GM03348 (cell line): ENCODE measurements at places on chromosomes 12 and 14.

GRCh38 chr14:52397844-52398243 lies 83.7 kb downstream of the PTGER2 start:
- DNase-seq: peak; percentile 68

GRCh38 chr12:49160399-49160798 lies 28.5 kb downstream of the TUBA1A start:
- no peak for DNase-seq

DNA sequence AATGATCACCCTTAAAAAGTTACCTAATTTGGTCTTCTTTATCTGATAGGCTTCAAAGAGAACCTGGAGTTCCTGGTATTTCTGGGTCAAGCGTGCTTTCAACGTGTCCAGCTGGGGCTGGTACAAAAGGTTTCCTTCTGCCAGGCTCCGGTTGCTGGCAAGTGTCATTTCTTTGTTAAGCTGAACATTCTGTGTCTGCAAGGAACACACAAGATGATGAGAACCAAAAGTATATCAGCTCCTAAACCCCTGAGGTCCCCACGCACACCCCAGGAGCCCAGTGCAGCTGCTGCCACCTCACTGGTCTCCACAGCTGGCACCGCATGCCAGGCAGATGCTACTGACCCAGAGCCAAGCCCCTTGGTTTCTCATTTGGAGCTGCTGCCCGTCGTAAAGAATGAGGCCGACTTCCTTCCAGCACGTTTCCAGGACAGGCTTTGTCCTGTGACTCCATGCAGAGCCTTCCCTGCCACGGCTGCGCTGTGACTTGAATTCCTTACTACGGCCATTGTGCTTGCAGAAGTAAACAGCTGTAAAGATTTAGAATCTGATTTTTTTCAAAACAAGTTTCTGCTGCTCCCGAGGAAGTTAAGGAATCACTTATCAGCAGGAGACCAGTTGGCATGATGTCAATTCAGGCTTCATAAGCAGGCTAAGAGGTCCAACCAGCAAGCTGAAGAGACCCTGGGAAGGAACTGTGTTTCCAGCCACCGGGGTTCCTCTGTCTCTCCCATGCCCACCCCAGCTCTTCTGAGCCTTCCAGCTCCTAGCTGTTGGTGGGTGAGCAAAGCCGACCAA lies 24.9 kb downstream of the VPS37B start:
- peak; percentile 56 for DNase-seq

- no peak for DNase-seq
These were observed 4.5 kb downstream of the DDHD1 start for GRCh38 chr14:53148671-53149070.

DNA sequence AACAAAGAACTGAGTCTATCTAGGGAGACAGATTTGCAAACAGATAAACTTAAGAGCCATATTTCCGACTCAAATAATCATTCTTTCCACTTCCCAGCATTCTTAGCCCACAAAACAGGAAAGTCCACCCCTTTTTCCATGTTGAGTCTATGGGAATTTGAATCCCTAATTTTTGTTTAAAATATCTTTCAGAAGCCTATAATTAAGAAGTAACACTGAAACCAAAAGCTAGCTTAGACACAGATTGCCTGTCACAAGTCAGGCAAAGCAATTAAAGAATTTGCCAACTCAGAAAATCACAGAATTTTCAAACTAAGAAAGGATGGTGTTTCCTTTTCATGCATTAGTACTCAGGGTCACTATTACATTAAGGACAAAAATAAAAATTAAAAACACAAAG lies 17.0 kb downstream of the ATP2B1 start:
- no peak for DNase-seq

GRCh38 chr12:109725321-109726105 lies 11.9 kb downstream of the FAM222A start:
- no peak for DNase-seq

GRCh38 chr12:62361048-62361447 lies 100.8 kb downstream of the USP15 start:
- no peak for DNase-seq

- DNase-seq: no peak
These were observed 124.4 kb downstream of the ADCK1 start for GRCh38 chr14:77924141-77924948.

DNA sequence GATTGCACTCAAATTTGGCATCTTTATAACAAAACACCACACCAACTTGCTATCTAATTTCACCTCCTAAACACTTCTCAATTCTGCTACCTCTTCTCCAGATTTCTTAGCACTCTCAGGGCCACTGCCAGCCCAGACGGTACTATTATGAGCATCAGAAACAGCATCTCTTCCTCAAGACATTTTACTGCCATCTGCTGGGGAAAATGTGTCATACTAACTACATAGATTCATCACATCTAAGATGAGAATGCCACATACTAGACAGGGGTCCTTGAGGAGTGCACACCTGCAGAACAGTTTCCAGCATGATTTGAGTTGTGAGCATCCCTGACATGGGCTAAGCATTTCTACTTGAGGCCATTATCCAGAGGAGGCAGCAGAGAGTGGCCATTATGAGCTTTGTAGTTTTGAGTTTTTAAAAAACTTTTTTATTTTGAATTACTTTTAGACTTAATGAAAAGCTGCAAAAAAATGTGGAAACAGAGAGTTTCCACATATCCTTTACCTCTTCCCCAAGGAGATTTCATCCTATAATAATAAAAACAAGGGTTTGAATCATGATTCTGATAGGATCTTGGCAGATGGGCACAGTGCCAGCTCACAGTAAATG lies 15.1 kb upstream of the GRIP1 start:
- DNase-seq: peak; percentile 67

- no peak for DNase-seq
These were observed 86.3 kb downstream of the DCAF5 start for GRCh38 chr14:69066396-69067171.

DNA sequence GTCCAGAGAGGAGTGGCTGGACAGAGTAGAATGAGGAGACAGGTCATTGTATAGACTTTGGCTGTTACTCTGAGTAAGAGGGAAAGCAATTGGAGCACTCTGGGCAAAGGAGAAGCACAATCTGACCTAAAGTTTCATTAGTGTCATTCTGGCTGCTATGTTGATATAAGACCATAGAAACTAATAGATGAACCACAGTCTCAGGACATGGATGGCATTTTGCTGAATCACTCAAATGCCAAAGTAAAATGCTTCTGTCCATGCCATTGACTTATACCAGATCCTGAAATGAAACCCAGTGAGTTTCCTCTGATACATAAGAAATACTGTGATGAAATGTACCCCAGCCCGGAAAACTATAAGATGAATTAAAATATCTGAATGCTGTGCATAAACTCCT lies 65.8 kb upstream of the COCH start:
- no peak for DNase-seq

DNA sequence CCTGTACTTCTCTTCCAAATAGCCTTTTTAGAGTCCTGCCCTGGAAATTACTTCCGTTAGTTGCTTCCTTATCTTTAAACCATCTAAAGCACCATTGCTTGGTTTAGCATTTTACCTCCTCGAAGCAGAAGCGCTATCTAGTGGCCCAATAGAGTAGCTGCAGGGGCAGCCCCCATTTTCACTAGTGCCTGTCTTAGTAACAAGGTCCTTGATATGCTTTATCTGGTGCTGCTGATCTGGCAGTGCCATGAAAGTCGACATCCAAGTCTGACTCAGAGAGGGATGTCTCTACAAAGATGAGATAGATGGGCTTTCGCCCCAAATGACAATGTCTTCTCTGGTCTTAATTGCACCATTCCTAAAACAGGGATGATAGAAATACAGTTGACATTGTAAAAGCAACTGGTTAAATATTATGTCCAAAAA lies 25.0 kb upstream of the CIT start:
- DNase-seq: peak; percentile 76

GRCh38 chr12:104737791-104738301 lies 220.2 kb downstream of the SLC41A2 start:
- DNase-seq: no peak

- DNase-seq: no peak
These were observed 88.5 kb downstream of the GXYLT1 start for GRCh38 chr12:42056130-42056529.

DNA sequence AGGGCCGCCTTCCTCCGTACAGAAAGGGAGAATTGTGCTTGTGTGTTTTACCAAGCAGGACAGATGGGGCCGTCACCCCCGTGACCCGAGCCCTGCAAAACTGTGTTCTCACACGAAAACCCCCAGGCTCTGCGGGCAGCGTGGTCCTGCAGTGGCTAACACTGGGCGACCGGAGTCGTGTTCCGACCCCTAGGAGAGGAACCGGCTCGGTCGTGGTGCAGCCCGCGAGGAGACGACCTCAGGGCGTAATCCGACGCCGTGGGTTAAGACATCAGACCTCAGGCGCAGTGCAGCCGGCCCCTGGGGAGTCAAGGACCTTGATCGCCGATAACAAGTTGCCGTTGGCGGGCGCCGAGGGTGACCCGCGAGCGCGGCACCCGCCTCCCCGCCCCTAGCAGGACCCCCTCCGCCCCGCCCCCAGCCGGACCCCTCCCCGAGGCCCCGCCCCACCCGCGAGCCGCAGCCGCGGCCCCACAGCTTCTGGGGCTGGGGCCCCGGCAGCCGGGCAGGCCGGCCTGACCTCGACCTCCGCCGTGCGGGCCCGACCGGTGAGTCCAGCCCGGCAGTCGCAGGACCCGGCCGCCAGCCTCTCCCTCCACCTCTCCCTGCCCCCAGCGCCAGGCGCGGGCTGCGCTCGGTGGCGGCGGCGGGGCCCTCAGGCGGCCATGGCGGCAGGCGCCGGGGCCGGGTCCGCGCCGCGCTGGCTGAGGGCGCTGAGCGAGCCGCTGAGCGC lies at the start of gene CHPT1:
CHPT1 (plus strand) TSS at position 444 of the 733 bp plus-strand sequence; CDS start at position 666, 222 bp downstream.
- DNase-seq: peak; percentile 86

DNA sequence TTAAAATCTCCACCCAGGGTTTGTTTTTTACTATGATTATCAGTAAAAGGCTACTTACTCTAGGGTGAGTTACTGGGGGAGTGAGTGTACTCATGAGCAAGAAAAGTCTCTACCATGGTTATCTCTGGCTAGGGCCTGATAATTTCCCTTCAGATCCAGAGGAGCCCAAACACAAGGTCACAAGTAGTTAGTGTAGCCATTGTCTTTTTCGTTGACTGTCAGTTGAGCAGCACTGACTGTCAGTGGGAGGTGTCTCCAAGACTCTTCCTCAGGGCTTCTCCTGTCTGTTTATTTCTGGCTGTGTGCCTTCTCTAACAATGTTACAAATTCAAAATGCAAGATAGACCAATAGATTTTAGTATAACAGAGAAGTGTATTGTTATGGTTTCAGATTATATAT lies 181.2 kb upstream of the MIS18BP1 start:
- no peak for DNase-seq

DNA sequence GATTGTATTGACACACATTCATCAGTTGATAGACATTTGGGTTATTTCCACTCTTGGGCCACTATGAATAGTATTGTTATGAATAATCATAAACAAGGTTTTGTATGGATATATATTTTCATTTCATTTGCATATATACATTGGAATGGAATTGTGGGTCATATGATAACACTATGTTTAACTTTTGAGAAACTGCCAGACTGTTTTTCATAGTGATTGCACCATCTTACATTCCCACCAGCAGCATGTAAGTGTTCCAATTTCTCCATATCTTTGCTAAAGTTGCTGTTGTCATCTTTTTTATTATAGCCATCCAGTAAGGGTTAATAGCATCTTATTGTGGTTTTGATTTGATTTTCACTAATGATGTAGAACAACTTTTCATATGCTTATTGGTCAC lies 198.5 kb upstream of the PPFIA2 start:
- DNase-seq: no peak

GRCh38 chr12:58873496-58873895 lies 46.8 kb downstream of the LRIG3 start:
- no peak for DNase-seq

- DNase-seq: peak; percentile 17
These were observed 745.7 kb downstream of the DIO2 start for GRCh38 chr14:79465651-79466050.

DNA sequence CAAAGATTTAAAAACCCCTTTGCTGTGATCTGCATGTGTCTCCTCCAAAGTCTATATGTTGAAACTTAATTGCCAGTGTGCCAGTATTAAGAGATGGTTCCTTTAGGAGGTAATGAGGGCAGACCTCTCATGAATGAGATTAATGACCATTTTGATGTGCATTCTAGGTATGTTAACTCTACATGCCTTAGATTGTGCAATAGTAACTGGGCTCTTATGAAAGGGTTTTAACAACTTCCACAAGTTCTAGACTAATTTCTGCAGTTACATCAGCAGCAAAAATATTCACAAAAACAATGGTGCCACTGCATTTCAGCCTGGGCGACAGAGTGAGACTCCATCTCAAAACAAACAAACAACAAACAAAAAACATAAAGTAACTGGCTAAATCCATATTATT lies 3.8 kb upstream of the TAS2R10 start:
- no peak for DNase-seq

GRCh38 chr14:44701563-44702263 lies 194.6 kb upstream of the FSCB start:
- no peak for DNase-seq

- no peak for DNase-seq
These were observed 565 bp upstream of the KLHL42 start for GRCh38 chr12:27779416-27779919.

DNA sequence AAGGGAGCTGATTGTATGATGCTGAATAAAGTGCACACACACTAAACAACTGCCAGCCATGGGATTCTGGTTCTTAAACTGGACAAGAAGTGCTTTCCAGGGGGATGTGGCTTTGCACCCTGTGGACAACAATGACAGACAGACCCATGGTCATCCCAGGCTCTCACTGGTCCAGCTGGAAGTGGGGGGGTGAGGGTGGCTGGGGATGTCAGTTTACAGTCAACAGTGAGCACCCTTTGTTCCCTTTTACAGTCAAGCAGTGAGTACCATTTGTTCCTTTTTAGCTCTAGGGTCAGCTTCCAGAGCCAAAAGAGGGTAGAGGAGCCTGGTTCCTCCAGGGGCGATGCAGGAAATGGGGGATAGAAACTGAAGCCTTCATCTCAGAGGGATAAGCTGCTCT lies 100.7 kb downstream of the SMOC1 start:
- no peak for DNase-seq

DNA sequence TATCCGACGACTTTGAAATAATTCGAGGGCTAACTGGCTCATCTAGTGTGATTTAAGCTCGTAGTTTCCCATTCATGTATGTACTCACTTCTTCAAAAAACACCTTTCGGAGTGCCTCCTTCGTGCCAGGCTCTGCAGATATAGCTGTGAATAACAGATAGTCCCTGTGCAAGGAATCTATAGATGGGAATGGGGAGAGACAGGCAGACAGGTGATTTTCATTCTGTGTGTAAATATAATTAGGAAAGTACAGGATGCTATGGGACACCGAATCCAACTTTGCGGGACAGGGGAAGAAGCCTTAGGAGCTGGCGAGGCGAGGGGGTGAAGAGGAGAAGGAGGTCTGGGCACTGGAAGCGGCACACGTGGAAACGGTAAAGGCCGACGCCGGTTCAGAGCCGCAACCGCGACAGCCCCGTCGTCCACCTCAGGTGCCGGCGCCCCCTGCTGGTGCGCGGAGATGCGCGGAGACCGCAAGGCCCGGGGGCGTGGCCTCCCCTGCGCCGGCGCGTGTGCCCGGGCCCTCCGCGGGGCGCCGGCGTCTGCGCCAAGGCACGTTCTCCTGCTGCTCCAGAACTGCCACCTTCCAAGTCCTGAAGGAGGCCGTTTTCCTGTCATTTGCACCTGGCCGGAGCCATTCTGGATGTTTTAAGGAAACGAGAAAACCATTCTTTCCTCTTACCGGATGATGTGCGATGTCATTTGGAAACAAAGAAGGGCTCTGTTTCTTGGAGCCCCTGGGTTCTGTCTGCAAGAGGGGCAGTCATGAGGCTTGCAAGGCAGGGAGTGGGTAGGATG lies 18.0 kb upstream of the CACNA1C start:
- DNase-seq: peak; percentile 96
